CD4-positive, alpha-beta T cell treated with Interleukin-1 beta for 1 hour (primary cell): ENCODE measurements at places on chromosomes 13 and 19.

DNA sequence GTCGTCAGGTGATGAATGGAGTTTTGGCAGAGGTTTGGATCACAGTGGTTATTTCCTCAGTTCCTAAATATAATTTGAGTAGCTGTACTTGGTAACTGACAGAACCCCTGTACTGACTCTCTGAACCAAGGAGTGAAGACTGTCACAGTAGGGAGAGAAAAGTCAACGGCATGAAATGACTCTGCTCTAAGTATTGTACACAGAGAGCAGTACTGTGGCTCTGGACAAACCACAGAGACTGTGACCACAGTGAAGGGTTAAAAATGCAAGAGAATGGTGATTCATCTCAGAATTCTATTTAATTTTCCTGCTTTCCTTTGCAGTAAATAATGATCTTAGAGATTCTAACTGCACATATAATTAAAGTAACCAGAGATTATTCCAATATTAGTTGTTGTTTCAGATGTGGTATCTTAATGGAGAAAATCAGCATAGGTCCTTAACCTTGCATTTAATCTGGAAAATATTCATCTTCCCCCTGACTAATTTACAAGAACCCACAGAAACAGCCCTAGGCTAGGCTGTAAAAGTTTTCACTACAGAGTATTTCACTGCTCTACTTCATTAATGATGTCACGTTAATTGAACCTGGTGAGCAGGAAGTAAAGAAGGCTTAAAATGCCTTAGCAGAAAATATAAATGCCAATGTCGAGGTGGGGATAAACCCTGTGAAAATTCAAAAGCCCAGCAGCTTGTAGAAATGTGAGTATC, 221.9 kb downstream of the LIG4 start:
- no peak for DNase-seq

DNA sequence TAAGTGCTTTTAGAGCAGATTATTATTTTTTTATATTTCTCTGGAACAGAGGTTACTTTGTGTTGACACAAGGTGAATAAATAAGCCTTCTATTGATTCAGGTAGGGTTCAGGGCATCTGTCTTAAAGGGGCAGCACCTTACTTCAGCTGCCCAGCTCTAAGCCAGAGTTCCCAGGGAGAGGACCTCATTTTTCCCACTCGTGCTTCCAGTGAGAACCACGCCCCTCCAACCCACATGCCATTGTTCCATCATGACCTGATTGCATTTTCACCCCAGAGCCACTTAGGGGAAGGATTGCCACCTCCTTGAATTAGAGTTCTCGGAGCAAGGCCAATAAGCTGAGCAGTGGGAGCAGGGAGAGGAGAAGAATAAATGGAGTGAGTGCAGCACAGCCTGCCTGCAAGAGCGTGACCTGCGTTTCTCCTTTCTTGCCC, 104.3 kb upstream of the FRY start:
- DNase-seq: no peak

DNA sequence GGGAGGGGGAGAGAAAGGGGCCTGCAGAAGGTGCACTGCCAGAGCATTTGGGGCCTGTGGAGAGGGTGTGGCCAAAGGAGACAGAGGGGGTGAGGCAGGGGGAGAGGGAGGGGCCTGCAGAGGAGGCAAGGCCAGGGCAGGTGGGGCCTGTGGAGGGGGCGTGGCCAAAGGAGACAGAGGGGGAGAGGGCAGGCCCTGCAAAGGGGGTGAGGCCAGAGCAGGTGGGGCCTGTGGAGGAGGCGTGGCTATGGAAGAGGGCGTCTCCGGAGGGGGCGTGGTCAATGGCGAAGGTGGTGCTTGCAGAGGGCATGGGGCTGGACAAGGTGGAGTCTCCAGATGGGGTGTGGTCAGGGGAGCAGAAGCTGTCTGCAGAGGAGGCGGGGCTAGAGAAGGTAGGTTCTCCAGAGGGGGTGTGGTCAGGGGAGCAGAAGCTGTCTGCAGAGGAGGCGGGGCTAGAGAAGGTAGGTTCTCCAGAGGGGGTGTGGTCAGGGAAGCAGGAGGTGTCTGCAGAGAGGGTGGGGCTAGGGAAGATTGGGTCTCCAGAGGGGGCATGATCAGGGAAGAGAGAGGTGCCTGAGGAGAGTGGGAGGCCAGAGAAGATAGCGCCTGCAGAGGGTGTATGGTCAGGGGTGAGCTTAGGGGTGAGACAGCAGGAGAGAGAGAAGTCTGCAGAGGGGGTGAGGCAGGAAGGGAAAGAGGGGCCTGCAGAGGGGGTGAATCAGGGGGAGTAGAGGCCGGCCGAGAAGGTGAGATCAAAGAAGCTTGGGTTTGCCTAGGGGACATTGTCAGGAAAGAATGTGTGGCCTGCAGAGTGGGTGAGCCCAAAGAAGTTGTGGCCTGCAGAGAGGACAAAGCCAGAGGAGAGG, 3.4 kb downstream of the PRR36 start:
- DNase-seq: peak; percentile 57

DNA sequence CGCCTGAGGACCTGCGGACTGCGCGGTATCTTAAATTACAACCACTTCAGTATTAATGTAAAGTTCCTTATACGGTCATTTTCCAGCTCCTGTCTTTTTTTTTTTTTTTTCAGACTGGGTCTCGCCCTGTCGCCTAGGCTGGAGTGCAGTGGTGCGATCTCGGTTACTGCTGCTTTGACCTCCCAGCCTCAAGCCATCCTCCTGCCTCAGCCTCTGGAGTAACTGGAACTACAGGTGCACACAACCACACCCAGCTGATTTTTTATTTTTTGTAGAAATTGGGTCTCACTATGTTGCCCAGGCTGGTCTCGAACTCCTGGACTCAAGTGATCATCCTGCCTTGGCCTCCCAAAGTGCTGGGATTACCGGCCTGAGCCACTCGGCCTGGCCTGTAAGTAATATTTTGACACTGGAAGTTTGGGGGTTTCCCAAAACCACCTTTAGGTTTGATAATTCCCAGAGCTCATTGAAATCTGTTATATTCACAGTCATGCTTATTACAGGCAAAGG, 406 bp upstream of the EID2B start:
- no peak for DNase-seq

DNA sequence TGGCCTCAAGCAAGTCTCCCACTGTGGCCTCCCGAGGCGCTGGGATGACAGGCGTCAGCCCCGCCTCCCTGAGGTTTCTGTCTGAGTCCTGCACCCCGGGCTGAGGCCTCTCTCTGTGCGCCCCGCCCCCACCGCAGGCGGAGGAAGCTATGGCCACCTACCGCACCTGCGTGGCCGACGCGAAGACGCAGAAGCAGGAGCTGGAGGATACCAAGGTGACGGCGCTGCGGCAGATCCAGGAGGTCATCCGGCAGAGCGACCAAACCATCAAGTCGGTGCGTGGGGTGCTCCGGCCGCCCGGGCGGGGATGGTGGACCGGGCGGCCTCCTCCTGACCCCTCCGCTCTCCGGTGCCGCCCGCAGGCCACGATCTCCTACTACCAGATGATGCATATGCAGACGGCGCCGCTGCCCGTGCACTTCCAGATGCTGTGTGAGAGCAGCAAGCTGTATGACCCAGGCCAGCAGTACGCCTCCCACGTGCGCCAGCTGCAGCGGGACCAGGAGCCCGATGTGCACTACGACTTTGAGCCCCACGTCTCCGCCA, 12.7 kb downstream of the ARHGAP45 start:
- DNase-seq: peak; percentile 70

DNA sequence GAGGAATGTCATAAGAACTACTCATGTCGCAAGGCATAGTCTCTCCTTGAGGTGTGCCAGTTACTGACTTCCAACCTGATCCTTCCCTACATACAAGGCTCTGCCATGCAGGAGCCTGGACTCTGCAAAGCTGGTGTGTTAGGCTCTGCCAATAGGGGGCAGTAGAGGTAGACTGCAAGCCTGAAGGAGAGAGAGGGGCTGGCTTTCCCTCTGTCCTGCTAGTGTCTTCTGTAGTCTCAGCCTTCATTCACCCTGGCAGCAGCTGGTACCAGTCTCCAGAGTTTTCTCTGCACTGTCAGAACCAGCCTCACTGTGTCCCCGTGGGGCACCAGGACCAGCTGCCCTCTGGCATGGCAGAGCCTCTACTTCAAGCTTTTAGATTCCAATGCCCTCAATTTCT, 14.5 kb downstream of the SHISA2 start:
- no peak for DNase-seq

- no peak for DNase-seq
Observed at GRCh38 chr13:73290844-73291243, 232.0 kb downstream of the KLF5 start.

DNA sequence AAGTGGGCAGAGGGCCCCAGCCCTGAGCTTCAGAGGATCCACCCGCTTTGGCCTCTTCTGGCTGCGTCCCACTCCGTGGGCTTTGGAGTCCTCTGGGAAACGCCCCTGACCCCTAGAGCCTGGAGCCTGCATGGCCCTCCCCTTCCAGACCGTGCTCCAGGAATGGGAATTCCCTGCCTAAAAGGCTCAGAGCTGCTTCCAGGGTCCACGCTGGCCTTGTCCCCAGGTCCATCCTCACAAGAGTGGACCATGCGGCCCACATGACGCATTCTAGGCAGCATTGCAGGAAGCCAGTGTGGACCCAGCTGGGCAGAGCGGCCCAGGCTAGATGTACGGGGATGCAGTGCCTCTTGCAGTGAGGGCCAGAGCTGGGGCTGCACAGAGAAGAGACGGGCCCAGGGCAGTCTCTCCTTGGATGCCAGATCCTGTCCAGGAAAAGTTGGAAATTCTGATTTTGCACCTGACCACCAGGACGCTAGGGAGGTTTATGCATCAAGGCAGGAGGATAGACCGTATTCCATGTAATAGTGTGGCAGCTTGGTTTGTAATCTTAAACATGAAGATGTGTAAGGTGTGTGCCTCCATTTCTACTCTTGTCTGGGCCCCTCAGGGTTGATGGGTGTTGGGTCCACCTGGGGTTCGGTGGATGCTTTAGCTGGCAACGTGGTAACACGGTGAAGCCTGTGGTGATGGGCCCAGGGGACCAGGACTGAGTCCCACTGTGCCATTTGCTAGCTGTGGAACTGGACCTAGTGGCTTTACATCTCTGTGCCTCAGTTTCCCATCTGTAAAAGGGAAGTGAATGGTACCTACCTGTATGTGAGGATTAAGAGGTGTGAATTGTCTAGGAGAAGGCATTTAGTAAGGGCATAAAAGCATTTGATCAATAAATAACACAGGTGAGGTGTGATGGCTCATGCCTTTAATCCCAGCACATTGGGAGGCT, 14.8 kb upstream of the FXYD3 start:
- DNase-seq: no peak

DNA sequence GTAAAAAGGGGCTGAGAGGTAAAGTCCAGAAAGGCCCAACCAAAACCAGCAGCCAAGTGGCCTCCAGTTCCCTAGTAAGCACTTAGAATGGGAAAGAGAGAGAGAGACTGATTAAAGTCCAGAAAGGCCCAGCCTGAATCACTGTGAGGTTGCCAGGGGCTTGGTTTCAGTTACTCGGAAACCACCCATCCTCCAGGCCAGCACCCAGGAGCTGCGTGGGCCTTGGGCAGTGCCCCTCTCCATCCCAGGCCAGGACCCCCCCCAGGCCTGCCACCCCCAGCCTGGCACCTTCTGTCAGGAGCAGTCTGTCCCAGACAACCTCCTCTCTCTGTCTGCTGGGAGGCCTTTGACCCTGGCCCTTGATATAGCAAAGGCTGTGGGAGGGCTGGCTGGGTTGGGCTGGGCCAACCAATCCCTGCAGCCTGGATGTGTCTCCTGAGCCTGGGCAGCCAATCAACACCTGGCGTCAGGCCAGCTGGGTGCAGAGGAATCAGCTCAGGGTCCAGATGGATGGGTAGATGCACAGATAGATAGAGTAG, at the start of gene CYP4F2:
Gene CYP4F2, minus strand, starts transcription at position 337 of the 539 bp plus-strand sequence. CDS start 463 bp downstream, outside the sequence.
- DNase-seq: no peak

DNA sequence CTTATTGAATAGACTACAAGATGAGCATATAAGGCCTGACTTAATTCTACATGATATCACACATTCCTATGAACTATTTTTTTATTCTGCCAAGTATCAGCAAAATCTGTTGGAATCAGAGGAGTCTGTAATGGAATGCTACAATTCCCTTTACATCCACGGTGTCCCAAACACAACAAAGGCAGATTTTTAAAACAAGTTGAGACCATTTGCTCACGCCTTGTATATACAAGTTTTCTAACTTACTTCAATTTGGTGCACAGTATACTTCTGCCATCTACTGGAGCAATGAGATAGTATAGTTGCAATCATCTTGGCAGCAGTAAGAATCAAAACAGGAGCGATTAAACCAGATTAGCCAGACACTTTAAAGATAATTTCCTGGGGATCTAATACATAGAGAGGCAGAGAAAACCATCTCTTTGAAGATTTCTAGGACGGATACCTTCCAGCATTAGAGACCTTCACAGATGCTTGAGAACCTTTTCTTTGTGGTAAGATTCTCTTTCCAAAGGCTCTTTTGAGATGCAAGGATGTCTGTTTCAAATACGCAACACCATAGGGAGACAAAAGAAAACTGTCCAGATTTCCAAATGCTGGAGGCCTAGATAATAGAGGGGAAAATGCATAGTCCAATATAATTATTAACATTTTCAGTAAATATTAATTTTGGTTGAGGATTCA, 302.0 kb upstream of the MIR17HG start:
- no peak for DNase-seq

DNA sequence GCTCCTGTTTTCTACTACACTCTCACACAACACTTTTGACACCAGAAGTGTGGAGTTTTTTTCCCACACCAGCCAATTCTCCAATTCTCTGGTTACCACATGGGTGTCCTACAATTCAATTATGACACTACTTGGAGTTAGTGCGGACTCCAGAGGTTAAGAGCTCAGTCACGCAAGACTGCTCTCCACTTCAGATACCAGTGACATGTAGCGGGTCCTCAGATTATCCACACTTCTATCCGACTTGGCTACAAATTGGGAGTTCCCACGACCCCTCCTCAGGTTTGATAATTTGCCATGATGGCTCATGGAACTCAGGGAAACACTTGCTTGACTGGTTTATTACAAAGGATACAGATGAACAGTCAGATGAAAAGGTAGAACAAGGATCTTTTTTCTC, 32.9 kb downstream of the PAN3 start:
- DNase-seq: no peak

DNA sequence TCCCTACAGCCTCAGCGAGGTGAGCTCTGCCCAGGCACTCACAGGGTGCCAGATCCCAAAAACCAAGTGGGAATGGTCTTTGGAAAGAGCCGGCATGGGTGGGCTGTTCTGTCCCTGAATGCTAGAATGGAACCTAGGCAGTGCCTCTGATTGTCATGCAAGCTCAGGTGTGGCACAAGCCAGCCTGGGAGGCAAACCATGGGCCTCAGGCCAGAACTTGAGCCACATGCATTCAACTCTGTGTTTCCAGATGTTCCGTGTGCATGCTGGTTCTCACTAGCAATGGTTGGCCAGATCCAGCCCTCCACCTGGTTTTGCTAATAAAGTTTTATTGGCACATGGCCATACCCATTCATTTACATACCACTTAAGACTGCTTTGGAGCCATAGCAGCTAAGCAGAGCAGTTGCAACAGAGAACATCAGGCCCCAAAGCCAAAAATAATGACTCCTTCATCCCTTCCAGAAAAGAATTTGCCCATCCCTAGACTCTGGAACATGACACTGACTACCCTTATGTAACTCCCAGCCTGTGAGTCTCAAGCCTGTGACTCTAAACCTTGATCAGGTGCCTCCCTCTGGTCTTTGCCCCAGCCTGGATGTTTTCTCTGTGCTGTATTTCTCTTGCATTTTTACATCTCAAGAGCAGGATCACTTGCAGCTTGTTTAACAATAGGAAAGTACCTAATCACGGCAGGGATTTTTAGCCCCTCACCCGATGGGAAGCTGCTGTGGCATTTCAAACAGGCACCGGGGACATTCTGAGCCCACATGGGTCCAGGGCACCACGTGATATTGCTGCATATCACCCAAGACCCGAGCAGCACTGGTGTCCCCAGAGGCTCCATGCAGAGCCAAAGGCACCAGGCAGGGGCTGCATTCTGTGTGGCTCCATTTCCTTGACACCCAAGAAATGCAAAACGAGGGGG, 55.4 kb upstream of the USE1 start:
- DNase-seq: no peak
